ENCODE measurements at places on chromosomes 6 and 20. TPM values are rescaled to one million over a fixed set of nuclear protein-coding genes. Genes with fewer than 3 reads are reported as not detected.

PTCRA gene
- 6.9 TPM for total RNA-seq

FAM209A gene
- 3.7 TPM for total RNA-seq

PDE7B gene
- 0.42 TPM for total RNA-seq

SLC22A2 gene
- total RNA-seq: not detected

TDRD6 gene
- not detected for total RNA-seq

CRISP3 gene
- not detected for total RNA-seq

PRPF6 gene
- total RNA-seq: 36.6 TPM
